ENCODE measurements at places on chromosomes 3 and 15. TPM values are rescaled to one million over a fixed set of nuclear protein-coding genes. Genes with fewer than 3 reads are reported as not detected.

GRCh38 chr15:52097180-52097579 is 15.4 kb downstream of the BCL2L10 start:
- DNase-seq = no peak

GRCh38 chr3:117059067-117059955 is 349.7 kb downstream of the TUSC7 start:
- DNase-seq = no peak

GRCh38 chr3:56302417-56302816 is 165.8 kb downstream of the ERC2 start:
- DNase-seq = no peak

GRCh38 chr3:151906751-151907150 is 33.3 kb downstream of the SUCNR1 start:
- DNase-seq = no peak

GRCh38 chr3:161295325-161295724 is 74.2 kb downstream of the NMD3 start:
- DNase-seq = no peak

Gene ESYT3
- total RNA-seq = not detected

Measured in pulmonary artery endothelial cell (primary cell).